ENCODE measurements at places on chromosomes 1 and 21.

DNA sequence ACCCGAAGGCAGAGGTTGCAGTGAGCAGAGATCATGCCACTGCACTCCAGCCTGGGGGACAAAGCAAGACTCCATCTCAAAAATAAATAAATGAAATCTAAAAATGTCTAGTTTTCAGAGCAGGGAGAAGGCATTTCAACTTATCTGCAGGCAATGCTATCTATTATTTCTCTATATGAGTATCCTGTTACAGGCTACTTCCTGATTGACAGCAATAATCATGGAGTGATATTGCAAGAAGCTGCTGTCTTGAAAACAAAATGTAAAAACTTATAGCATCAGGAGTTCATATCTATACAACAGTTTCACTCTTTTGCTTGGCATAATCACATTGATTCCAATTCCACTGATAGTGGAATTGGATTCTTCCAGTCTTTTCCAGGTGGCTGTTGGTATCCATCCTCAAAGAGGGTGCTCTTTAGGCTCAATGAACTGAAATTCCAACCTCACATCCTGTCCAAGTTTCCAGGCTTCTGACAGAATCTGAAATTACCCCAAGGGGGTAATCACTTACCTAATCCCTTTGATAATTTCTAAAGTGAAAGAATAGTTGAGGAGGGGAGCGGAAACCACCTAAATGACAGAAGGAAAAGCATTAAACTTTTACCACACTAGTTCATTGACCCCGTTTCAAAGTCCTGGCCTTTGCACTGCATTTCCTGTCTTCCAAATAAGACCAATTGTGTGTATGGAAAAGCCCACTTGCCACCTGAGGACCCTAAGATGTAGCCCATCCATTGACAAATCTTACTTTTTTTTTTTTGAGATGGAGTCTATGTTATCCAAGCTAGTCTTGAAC, 107.6 kb downstream of the GLUL start:
- DNase-seq = no peak

DNA sequence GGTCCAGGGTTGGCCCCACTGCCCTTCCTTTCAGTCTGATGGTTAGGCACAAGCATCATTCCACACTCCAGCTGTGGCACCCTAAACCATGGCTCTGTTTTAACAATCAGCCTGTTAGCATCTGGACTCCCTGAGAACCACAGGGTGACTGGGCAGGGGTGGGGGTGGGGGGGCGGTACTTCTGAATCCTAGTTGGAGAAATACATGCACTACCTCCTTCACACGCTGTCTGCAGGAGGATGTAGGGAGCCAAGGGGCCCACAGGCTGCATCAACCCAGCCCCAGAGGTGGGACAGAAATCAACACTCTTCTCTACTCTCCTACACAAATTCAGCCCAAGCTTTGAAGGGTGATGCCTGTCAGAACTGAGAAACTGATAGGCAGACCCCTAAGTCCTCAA, 23.8 kb downstream of the DDX20 start:
- no peak for DNase-seq

DNA sequence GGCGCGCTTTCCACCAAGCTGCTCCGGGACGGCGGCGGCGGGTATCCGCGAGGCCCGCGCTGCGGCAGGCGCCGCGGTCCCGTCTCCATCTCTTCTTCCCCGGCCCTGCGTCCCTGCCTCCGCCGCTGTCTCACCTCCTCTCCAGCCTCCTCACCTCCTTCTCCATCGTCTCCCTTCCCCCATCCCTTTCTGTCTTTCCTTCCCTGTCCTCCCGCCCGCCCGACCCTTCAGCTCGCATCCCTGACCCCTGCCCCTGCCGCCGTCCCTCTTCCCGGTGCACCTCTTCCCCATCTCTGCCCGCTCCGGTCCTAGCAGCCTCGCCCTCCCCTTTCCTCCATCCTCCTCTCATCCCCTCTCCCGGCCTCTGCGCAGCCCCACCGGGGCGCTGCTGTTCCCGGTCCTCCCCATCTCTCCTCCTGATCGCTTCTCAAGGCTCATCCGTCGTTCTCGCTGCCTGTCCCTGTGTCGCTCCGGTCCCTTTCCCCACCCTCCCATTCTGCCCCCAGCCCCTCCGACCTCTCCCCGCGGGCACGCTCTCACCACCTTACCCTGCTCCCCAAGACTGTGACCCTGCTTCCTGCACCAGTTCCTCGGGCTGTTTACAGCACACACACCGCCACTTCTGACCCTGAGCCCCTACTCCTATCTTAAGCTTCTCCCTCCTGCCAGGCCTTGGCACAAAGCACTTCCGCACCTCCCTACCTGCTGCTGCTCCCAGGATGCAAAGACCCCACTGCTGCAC, 760 bp upstream of the NPHP4 start:
- DNase-seq = no peak

DNA sequence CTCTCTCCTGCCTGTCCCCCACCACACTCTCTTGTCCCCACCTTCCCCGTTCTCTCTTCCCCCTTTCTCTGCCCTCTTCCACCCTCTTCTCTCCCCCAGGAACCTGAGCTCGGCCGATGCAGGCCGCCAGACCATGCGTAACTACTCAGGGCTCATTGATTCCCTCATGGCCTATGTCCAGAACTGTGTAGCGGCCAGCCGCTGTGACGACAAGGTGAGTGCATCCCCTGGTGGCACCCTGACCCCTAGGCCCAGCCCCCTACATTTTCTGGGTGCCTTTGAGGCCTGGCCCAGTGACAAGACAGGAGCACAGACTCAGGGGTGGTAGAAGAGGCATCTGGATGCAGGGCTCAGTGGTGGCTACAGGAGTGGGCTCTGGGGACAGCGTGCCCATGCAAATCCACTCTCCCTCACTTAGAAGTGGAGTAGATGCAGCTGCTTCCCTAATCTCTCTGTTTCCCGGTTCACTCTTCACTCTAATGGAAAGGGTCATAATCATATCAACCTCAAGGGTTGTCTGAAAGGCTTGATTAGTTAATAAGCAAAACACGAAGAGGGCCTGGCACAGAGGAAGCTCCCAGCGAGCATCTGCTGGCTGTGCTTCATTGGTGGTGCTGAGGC, 37.0 kb downstream of the PKP1 start:
- DNase-seq = no peak

- no peak for DNase-seq
Measured at GRCh38 chr21:36048357-36048756, 12.0 kb downstream of the SETD4 start.

DNA sequence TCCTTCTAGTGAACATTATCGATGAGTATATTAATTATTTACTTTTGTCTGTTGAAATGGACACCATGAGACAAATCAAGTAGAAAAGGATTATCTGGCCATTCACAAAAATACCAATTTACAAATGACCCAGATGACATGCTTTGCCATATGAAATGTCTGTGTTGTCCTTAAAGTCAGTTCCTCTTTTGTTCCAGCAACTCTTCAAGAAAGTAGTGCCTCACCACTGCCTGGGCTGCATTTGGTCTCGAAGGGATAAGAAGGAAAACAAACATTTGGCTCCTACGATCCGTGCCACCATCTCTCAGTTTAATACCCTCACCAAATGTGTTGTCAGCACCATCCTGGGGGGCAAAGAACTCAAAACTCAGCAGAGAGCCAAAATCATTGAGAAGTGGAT, 79.6 kb downstream of the RGL1 start:
- no peak for DNase-seq

- peak; percentile 78 for DNase-seq
Measured at GRCh38 chr1:216600730-216601609, 122.3 kb downstream of the ESRRG start.

GRCh38 chr1:175499595-175500382, 243.6 kb downstream of the TNR start:
- DNase-seq = peak; percentile 74

- DNase-seq = peak; percentile 83
Measured at GRCh38 chr1:168466092-168466713, 77.6 kb downstream of the XCL2 start.

DNA sequence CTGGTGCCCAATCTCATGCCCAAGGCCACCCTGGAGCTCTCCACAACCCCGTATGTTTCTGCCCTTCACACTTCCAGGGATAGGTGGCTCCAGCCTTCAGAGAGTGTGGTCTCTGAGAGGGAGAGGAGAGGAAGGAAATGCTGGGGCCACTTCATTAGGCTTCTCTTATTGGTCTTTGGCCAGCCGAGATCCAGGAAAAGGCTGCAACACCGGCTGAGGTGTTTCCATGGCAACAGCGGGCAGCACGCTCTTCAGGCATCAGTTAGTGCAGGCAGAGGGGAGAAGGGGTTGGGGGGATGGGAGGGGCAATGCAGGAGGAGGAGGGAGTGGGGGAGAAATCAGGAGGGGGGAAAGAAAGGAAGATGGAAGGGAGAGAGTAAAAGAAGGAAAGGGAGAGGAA, 275.1 kb upstream of the GJB5 start:
- no peak for DNase-seq

DNA sequence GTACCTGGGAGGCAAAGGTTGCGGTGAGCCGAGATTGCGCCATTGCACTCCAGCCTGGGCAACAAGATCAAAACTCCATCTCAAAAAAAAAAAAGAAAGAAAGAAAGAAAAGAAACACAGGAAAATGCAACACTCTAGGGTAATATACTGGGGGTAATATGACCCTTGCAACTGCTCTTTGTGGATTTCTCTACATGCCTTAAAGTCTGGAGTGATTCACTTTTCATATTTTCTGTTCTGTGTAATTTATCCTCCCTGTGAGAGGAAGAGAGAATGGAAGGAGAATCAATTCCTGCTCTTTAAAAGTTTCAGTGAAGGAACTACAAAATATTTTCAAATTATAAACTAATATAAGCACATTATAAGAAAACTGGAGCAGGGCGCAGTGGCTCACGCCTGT, 22.7 kb downstream of the RIT1 start:
- DNase-seq = no peak

- DNase-seq = no peak
Measured at GRCh38 chr1:8211251-8211882, 106.5 kb upstream of the SLC45A1 start.

GRCh38 chr1:110879758-110880606, 7.0 kb downstream of the CD53 start:
- peak; percentile 55 for DNase-seq
